ENCODE measurements at places on chromosomes 5 and 9. TPM values are rescaled to one million over a fixed set of nuclear protein-coding genes. Genes with fewer than 3 reads are reported as not detected.

Gene IRGM
- not detected for total RNA-seq

Gene CCL21
- not detected for total RNA-seq

Gene MPDZ
- 38.0 TPM for total RNA-seq

Gene CDC25C
- total RNA-seq: 13.7 TPM

Gene GRPEL2
- 15.9 TPM for total RNA-seq

Gene AK6
- 20.7 TPM for total RNA-seq

Gene FAT2
- total RNA-seq: 0.58 TPM

Gene PPP2CA
- 117 TPM for total RNA-seq

Gene RNF208
- 0.15 TPM for total RNA-seq

Gene IL31RA
- total RNA-seq: 3.3 TPM

Gene PCDHA3
- total RNA-seq: 0.17 TPM

Gene CRB2
- not detected for total RNA-seq

Gene UGT3A1
- total RNA-seq: not detected

Gene ANKRD20A1
- 0.73 TPM for total RNA-seq

Gene FRMPD1
- not detected for total RNA-seq

Gene XRCC4
- total RNA-seq: 6.6 TPM

Gene MAMDC4
- total RNA-seq: 1.3 TPM

Gene PCDHA9
- under 0.01 TPM for total RNA-seq

Gene PPP2R2B
- total RNA-seq: 0.17 TPM

Gene MACROH2A1
- total RNA-seq: 184 TPM

Gene ERCC8
- 30.7 TPM for total RNA-seq

Gene C9
- total RNA-seq: not detected

Gene KIF12
- total RNA-seq: not detected

Gene HAVCR2
- 2.2 TPM for total RNA-seq

Gene INVS
- 34.2 TPM for total RNA-seq

Gene SH3RF2
- total RNA-seq: 1.0 TPM

Gene LCN15
- total RNA-seq: not detected

Gene SLC35A4
- 23.2 TPM for total RNA-seq

Gene CNOT6
- total RNA-seq: 8.1 TPM

Gene SPATA31C1
- not detected for total RNA-seq

Gene ELOVL7
- 0.33 TPM for total RNA-seq

Gene CATSPER3
- 0.17 TPM for total RNA-seq

Gene TAF9
- total RNA-seq: 88.9 TPM

Gene RIOK2
- 19.4 TPM for total RNA-seq

Gene ASPN
- 15.2 TPM for total RNA-seq

Gene SH2D3C
- total RNA-seq: not detected

Gene FAM200C
- total RNA-seq: 6.0 TPM

Gene GLRA1
- not detected for total RNA-seq

Gene PCDHB13
- under 0.01 TPM for total RNA-seq

Gene LRRC19
- not detected for total RNA-seq

Gene COL23A1
- total RNA-seq: under 0.01 TPM

Gene RMRP
- total RNA-seq: 6,137 TPM

Gene SPINK6
- total RNA-seq: not detected

Gene ROR2
- 20.9 TPM for total RNA-seq

Gene NOXA1
- 0.73 TPM for total RNA-seq

Gene FAM78A
- total RNA-seq: 0.29 TPM

Gene EMB
- total RNA-seq: 13.7 TPM

Gene GABRA6
- not detected for total RNA-seq

Gene SLC2A8
- total RNA-seq: 15.7 TPM

Gene PCDHGB4
- total RNA-seq: 21.5 TPM
